ENCODE measurements at places on chromosomes 2 and 18.

DNA sequence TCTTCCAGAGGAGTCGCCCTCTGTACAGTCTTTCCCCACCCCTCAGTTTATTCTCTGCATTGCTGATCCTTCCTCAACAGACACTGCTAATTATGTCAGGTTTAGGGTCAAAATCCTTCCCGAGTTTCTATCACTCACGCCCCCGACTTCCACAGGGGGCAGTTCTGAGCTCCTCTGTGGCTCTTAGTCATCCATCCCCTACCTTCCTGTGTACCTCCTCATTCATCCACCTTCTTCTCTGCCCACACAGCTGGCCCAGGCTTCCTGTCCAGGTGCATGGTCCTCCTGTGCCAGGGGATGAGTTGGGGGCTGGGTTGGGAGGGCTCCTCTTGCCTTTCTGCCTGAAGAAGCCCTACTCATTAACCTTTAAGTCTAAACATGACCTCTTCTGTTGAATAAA, 202.9 kb downstream of the ARL4C start:
- DNase-seq, result no peak

DNA sequence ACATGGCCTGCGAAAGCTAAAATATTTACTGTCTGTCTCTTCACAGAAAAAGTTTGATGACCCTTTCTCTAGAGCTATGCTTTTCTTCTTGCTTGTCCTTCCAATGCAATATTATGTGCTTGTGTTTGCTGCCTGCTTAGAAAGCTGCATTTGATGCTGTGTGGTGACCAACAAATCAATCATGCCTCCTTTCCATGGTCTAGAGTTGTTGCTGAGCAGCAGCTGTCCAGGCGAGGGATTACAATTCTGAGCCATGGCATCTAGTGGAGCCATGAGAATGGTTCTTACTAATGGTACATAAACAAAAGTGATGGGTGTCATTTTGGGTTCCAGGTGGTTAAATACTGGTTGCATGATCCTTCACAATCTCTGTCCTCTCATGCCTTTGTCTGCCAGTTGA, 1142.1 kb downstream of the DPP10 start:
- DNase-seq, result no peak

- no peak for DNase-seq
These were observed 97.1 kb downstream of the ASAP2 start for GRCh38 chr2:9303528-9304225.

DNA sequence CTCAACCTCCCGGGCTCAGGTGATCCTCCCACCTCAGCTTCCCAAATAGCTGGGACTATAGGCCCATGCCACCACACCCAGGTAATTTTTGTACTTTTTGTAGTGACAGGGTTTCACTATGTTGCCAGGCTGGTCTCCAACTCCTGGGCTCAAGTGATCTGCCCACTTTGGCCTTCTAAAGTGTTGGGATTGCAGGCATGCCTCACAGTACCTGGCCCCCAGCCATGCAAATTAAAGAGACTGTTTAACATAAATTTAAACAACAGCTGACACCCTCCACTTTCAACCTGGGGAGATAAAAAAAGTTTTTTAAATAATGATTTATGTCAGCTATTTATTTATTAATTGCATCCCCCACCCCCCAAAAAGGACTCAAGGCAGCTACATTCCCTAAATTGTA, 234.7 kb downstream of the CCDC178 start:
- no peak for DNase-seq

GRCh38 chr18:48098007-48098406, 167.5 kb upstream of the SMAD2 start:
- no peak for DNase-seq
